AG08396 (cell line): ENCODE measurements at places on chromosomes 2 and 18.

DNA sequence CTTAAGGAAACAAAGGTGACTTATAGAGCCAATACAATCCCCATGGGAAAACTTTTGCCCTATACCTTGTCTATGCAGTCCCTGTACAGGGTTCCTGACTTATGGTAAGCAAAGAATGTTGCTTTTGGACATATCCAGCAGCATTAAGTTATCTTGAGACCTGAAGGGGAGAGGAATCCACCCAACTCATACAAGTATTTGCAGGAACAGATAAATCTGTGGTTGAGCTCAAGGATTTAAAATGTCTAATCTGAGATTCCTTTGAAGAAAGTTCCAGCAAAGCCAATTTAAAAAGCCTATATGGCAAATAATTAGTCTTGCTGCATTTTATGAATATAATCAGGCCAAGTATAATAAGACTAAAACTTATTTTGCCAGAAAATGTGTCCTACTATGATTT lies 739.5 kb upstream of the CDH2 start:
- DNase-seq = no peak

- DNase-seq = no peak
These were observed 816.0 kb upstream of the GYPC start for GRCh38 chr2:125839945-125840344.

GRCh38 chr18:68263481-68263880 lies 451.4 kb downstream of the TMX3 start:
- no peak for DNase-seq

DNA sequence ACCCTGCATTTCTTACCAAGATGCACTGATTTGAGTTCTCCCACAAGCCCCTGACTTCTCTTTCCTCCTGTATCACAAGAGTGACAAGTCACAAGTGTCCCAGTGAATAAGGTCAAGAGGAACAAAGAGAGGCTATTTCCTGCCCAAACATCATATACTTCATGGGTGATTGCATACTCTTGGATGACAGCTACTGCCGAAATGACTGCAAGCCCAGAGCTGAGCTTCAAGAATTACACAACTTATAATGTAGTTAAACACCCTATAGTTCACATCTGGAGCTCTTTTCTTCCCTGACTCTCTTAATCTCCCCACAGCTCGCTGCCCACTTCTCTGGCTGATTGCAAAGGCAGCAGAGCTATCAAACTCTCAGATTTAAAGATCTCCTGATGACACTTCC lies 289.7 kb upstream of the PARD3B start:
- no peak for DNase-seq

DNA sequence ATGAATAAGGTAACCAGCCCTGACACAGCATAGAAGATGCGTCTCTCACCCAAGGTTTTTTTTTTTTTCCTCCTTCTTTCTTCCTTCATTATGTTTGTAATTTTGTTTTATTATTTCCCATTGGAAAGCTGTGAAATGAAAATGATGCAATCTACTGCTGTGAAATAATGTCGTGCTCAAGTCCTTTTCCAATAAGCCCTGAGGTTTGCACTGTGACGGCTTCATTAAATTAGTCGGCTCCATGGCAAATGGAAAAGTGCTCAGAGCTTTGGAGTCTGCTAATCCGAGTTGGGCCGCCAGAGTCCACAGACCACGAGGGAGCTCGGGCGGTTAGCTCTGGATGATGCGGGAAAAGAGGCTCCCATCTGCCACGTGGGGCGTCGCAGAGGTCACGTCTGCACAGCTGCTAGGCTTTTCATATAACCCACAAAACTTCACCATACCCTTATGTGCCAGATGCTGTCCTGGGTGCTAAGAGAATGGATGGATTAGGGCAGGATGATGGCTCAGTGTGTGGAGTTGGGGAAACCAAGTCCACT lies 92.3 kb upstream of the CAPN13 start:
- DNase-seq = no peak

GRCh38 chr2:71309-72035 lies 25.2 kb upstream of the FAM110C start:
- DNase-seq = no peak

DNA sequence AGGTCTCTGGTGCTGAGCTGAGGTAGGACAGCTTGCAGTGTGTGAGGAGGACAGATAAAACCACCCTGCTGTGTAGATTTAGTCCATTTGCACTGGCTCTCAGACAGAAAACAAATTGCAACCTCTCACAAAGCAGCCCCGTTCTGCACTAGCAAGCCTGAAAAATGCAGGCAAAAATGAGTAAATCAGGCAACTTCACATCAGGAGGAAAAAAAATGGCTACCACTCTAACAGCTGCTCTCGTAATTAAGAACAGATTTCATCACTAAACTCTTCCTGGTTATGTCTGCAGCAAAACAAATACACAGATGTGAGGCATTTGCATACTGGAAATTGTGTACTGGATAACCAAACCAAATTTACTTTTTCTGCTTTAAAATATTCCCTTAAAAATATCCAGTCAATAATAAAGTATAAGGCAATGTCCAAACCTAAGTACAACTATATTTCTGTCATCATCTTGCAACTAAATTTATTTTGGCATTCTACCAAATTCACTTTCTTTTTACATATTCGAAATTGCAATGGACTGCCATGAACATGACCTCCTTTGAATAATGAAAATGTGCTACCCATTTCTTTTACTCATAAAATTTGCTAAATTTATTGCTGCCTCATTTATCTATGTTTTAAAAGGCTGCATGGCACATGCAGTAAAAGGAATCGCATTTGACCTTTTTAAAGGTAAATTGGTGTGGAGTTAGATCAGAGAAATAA lies 157.4 kb downstream of the AFF3 start:
- DNase-seq = peak; percentile 20

- DNase-seq = no peak
These were observed 152.6 kb downstream of the COL6A3 start for GRCh38 chr2:237261327-237261726.

GRCh38 chr2:231800493-231801091 lies 14.3 kb downstream of the COPS7B start:
- peak; percentile 55 for DNase-seq

GRCh38 chr2:186101616-186102015 lies 363.0 kb downstream of the FSIP2 start:
- no peak for DNase-seq

GRCh38 chr2:234241656-234242458 lies 191.4 kb downstream of the SPP2 start:
- peak; percentile 54 for DNase-seq

GRCh38 chr2:96315400-96316071 lies 9.6 kb upstream of the ITPRIPL1 start:
- DNase-seq = peak; percentile 61

DNA sequence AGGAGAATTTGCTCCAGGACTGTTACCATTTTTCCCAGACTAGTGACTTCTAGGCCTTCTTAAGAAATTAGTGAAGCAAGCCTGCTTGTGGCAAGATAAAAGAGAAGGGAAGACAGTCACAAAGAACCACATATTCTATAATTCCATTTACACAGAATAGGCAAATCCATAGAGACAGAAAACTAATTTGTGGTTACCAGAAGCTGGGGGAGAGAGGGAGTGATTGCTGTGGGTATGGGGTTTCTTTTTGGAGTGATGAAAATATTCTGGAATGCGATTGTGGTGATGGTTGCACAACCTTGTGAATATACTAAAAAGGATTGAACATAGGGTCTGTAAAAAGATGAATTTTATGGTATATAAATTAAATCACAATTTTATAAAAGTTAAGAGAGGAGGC lies 37.5 kb upstream of the SIX2 start:
- DNase-seq = no peak

DNA sequence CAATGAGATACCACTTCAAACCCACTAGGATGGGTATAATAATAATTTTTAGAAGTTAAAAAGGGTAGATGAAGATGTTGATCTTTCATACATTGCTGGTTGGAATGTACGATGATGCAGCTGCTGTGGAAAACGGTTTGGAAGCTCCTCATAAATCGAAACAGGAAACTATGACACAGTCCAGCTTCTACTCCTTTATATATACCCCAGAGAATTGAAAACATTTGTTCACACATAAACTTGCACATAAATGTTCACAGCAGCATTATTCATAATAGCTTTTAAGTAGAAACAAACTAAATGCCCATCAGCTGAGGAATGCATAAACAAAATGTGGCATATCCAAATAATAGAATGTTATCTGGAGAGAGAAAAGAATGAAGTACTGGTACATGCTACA lies 95.0 kb downstream of the STRADB start:
- DNase-seq = no peak

DNA sequence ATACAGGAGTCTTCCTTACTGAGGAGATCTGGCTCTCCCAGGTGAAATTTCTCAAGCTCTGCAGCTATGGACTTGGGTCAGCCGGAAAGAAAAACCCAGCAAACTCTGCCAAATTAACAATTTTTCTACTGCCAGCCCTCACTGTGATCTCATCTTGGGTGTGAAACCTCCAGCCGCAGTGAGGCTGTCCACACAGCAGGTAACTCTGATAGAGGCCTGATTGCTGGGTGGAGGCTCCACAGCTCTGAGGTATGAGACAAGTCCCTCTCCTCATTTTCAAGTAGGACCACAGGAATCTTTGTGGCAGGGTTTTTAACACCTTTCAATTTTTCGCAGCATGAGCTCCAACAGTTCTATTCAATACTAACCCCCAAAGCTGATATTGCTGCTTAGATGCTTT lies 430.6 kb upstream of the RAB6C start:
- no peak for DNase-seq

- peak; percentile 49 for DNase-seq
These were observed 21.2 kb downstream of the SCG2 start for GRCh38 chr2:223580951-223581350.

DNA sequence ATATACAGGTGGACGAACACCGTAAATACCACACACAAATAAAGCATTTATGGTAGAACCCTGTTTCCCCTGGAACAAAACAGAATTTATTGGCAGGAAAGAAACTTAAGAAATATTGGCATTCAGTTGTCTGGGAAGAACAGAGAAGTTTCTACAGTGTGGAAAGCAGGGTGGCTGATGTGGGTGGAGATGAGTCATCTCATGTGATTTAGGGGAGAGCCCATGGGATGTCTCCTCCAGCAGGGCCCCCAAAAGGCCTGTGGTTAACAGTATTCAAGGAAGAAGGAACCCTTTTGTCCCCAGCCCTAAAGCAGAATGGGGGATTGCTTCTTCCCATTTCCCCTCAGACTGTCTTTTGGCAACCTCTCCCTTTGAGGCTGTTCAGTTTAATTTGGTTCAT lies 24.2 kb downstream of the SIX3 start:
- no peak for DNase-seq

DNA sequence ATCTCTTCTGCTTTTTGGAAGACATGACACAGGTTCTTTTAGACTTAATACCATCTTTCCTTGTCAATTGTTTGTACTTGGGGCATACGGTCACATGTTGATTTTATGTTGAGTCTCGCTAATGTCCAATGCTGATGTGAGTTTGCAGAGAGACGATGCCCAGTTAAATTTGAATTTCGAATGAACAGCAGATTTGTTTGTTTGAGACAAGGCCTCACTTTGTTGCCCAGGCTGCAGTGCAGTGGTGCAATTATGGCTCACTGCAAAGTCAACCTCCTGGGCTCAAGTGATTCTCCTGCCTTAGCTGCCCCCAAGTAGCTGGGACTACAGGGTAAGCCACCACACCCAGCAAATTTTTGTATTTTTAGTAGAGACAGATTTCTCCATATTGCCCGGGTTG lies 473.5 kb downstream of the RIT2 start:
- DNase-seq = no peak

- no peak for DNase-seq
These were observed 19.5 kb upstream of the REG3A start for GRCh38 chr2:79179036-79179435.

- no peak for DNase-seq
These were observed 12.9 kb upstream of the RPL37A start for GRCh38 chr2:216485745-216486144.

DNA sequence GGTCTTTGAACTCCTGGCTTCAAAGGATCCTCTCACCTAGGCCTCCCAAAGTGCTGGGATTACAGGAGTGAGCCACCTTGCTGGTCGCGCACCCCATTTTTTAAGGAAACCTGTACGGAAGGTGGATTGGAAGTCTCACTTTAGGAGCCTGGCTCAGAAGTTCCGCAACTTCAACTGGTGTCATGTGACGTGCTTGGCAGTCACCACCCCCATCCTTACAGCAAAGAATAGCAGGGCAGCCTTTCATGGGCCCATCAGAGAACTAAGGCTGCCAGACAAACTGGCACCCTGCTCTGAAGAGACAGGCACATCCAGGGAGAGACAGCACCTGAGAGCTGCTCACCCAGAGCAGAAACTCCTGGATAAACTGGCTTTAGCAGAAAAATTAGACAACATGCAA lies 3.3 kb upstream of the SLC66A2 start:
- DNase-seq = no peak

- DNase-seq = no peak
These were observed 77.7 kb downstream of the GDF7 start for GRCh38 chr2:20744366-20745335.

- DNase-seq = no peak
These were observed 27.3 kb downstream of the SLC4A10 start for GRCh38 chr2:161651547-161651946.

DNA sequence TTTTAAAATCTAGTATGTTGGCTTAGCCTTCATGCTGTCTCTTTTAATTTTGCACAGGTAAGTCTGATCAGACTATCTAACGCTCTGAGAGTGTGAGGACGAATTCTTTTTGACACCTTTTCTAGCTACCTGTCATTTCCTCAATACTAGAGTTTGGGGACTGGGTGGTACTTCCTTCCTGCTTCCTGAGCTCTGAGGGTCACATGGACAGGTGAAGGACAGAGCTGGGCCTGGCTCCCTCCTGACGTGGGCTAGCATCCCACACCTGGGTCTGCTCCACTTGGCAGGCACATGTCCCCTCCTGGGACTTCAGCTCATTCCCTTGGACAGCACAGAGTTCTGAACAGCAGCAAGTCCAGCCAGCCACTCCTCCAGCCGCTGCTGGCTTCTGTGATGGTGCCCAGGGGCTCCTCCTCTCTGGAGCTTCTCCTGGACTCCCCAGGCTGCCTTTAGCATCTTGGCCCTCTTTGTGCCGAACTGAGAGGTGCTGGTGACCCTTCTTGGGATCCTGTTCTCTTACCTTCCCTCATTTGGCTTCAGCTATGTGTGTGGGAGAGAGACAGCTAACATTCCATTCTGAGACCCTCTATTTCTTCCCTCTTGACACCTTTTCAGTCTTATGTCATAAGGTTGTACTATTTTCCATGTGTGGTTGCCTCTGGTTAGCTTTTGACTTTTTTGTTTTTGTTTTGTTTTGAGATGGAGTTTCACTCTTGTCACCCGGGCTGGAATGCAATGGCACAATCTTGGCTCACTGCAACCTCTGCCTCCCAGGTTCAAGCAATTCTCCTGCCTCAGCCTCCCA lies 106.9 kb downstream of the B3GNT2 start:
- no peak for DNase-seq

- DNase-seq = no peak
These were observed 67.5 kb downstream of the SPATS2L start for GRCh38 chr2:200373973-200374416.

DNA sequence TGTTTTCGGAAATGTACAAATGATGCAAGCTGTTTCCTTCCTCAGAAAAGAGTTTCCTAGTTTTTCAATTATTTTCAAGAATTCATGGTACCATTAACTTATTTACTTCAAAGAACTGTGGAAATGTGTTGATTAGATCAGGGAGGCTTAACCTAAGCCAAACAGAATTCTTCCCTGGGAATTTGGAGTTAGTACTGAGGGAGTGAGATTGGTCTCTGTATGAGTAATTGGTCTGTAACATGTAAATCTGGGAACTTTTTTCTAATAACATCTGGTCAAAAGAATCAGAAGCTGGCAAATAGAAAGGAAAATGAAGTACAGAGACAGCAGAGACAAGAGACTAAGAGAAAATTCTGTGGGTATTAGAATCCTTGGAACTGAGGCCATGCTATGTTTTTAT lies 145.8 kb downstream of the BABAM2 start:
- no peak for DNase-seq
